ENCODE measurements at places on chromosomes 3 and 15.

DNA sequence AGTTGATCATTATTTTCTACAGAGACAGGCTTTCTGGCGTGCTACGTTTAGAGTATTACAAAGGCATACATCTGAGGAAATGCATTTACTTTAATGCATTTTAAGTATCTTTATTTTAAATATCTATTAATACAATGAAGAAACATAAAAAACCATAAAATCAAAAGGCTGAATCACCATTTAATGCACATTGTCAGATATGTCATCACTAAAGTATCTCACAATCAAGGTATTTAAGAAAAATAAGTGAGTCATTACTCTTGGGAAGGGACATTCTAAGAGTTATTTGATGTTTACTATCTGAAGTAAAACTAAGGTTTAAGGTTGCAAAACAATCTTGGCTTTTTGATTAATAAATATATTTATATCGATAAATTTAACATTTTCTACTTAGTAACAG, 102.2 kb downstream of the CTNNB1 start:
- no peak for DNase-seq

DNA sequence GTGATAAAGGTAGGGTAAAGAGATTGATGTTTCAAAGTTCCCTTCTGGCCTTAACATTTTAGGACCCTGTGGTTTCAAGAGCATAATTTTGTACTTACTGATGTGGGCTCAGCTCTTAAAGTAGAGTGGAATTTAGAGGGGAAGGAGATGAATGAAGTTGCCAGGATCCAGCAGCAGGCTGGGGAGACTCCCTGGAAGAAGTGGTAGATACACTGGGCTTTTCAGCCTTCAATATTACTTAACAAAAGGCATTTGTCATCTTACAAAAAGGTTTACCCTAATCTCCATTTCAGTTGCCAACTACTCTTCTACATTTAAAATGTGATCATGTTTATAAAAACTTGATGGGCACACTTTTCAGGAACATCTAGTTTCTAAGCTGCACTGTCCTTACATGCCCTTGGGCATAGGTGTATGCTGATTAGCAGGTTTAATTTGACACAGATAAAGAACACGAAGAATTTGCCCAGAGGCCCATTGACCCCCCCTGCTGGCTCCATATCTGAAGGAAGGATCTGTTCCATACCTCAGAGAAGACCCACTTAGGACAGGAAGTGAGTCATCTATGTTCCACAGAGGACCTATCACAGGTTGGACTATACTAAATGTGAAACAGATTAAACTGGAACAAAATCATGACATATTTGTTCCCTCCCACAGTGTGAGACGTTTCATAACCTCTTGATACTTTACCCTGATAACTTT, 93.0 kb upstream of the LPP start:
- peak; percentile 72 for DNase-seq

GRCh38 chr3:146519810-146520209, 24.6 kb downstream of the PLSCR1 start:
- no peak for DNase-seq

DNA sequence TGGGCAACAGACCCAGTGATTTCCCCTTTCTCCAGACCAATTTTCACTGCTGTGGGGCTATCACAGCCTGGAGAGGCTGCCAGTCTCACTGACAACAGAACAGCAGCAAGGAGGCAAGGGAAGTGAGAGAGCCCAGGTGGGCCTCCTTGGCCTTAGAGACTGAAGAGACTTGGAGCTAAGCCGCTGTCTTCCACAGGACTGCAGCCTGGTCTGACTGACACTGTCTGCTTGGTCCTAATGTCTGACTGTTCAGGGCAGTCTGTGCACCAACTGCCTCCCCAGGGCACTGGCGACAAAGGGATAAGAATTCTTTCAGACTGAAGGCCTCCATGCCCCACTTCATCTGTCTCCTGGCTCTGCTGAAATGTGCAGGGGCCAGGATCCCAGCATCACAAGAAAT, 11.5 kb downstream of the POMGNT2 start:
- no peak for DNase-seq

- DNase-seq = no peak
Observed at GRCh38 chr3:127037021-127037400, 54.1 kb downstream of the PLXNA1 start.

DNA sequence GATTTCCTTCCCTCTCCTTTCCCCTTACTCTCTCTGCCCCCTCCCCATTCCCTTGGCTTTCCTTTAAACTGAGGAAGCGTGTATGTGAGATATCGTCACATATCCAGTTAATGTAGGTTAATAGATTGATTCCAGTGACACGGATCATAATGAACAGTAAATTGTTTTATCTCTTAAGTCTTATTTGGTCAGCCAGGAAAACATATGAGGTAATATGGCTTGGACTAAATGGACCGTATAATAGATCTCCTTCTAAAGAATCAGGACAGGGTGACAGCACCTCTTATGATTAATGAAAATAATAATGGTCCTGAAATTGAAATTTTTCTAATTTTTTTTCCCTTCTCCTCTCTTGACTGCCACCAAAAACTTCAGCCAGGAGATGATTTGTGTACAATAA, 779.8 kb upstream of the NR2F2 start:
- DNase-seq = no peak

- no peak for DNase-seq
Observed at GRCh38 chr3:43014241-43014640, 35.1 kb downstream of the GASK1A start.

DNA sequence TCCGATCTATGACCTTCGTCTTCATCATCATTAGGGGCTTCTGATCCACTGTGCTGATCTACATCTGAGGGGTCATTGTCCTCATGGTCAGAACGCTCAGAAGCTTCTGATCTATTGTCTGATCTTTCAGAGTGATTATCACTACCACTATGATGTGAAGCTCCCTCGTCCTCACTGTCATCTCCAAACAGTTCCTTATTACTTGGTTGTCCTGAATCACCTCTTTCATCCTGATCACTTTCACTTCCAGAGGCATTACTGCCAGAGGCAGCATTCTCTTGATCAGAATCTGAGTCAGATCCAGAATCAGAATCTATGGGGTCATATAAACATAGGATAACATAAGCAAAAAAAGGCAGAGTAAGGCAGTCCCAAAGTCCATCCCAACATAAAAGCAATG, 5.4 kb downstream of the LEO1 start:
- no peak for DNase-seq

GRCh38 chr3:105866656-105867653, 1.9 kb downstream of the CBLB start:
- no peak for DNase-seq

- DNase-seq = no peak
Observed at GRCh38 chr3:127291611-127292010, 3.8 kb upstream of the PRR20G start.

GRCh38 chr3:88149101-88149508, 654 bp upstream of the C3orf38 start:
- no peak for DNase-seq

- DNase-seq = no peak
Observed at GRCh38 chr3:189467451-189467850, 163.7 kb upstream of the TP63 start.

DNA sequence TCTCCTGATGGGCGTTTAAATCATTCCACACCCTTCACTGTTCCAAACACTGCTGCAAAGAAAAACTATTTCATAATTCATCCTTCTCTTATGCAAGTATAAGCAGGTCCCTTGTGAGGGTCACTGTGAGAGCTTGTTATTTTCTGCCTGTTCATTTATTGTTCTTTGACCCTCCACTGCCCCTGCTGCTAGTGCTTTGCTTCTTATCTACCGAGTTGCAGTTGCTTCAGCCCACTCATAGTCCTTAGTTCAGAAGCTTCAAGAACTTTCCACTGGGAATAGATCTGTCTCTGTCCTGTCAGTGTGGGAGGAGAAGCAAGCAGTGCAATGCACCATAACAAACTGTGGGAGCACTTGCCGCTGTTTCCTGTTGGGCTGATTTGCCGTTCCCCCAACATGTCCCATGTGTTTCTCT, 39.8 kb downstream of the RIOX2 start:
- DNase-seq = no peak

DNA sequence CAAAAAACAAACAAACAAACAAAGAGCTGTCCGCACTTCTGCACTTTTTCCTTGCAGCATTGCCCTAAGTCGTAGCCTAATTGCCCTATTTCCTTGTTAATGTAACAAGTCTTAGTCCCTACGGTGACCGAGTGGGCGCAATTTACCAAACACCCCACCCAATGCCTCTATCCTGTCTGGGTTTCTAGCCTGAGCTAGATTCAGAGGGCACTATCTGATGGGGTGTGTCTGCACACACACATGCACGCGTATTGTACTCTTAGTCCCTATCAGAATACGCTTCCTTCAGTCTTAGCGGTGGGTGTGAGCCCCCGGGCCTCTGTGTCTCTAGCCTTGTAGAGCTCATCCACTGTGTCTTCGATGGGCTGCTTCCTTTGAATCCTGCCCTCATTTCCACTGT, 125.9 kb upstream of the DLG1 start:
- DNase-seq = no peak

GRCh38 chr3:147843331-147843730, 434.2 kb downstream of the ZIC1 start:
- DNase-seq = no peak

DNA sequence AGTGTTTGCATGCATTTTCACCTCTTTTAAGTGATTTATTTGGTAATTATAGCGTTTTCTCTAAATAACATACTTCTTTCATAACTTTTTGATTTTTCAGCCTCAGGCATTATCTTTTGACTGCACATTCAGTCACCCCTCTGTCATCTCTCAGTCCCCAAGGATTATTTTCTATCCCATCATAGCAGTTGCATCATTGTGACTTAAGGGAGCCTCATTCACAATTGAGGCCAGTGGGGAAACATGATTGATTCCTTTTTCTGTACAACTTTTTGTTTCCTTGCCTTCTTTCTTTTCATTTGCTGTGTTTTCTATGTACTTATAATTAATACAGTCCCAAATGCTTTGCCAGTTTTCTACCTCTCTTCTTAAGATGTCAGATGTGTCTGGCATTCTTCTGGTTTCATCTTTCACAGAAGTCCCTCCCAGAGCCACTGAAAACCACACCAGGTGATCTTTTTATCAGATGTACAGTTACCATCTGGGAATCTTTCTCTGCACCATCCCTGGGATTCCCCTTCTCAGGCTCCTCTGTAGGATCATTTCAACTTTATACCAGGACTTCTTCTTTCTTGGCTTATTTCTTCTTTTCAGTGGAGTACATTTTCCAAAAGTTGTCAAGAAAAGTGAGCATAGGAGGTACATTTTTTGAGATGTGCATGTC, 151.4 kb downstream of the RAP2B start:
- no peak for DNase-seq

DNA sequence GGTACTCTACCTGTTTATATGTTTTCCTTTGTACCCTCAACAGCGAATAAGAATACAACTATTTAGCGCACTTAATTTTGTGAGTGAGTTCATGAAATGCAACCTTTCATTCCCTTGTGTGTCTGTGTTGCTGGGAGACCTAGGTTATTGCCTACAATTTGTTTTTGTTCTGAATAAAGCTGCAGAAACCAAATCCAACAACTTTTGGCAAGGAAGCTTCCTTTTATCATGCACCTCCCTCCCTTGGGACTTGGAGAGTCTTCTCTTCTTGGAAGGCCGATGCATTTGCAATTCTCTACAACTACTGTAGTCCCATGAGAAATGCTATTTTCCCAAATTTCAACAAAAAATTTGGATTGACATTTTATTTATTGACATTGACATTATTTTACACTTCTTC, 1002.4 kb upstream of the CADM2 start:
- no peak for DNase-seq

DNA sequence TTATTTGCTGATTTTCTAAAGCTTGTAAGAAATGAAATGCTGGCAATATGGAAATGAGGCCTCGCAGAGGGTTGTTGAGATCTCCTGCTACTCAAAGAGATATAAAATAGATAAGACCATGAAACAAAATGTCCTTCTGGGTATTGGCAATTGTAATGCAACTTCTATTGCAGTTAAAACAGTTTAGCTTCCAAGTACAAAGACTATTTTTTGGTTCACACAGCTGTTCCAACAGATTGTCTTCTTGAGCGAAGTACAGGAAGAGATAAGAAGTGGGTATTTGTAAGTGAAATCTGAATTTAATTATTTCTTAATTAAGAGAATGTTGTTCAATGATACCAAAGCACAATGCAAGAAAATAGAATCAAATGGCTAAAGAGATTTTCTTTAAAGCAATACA, 801.5 kb upstream of the GBE1 start:
- DNase-seq = no peak

DNA sequence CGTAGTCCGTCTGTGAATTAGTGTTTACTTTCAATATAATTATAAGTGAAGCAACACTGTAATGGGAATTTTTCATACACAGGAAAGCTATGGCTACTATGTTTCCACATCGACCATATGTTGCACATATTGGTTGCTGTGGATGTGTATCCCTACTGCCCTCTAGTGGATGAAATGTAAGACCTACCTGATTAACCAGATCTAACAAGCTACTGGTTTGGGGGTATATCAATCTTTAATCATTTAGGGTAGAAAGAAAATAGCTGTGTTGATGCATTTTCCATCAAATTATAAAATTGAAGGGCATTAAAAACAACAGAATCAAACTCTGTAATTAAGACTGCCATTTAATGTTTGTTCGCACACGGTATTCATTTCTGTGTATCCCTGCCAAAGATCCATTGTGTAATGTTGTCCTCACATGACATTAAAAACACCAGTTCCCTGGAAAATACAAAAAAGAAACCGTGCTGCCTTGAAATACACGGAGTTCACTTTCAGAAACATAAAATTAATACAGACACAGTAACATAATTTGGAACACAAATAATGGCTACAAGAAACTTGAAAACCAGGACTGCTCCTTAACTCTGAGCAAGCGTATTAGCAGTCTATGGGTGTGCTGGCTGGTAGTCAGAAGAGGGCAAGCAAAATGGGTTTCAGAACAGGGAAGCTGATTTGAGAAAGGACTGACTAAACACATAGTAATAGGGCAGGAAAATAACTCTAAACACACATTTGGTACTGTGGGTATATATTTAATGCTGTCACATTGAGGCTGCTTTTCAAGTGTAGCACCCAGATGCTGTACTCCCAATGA, 125.1 kb downstream of the TIGIT start:
- DNase-seq = no peak

- peak; percentile 63 for DNase-seq
Observed at GRCh38 chr3:8970971-8971589, 7.8 kb upstream of the RAD18 start.

GRCh38 chr3:15426579-15427118, 695 bp downstream of the METTL6 start:
- no peak for DNase-seq

GRCh38 chr3:29344935-29345334, 64.1 kb downstream of the RBMS3 start:
- DNase-seq = no peak

- DNase-seq = no peak
Observed at GRCh38 chr3:182608832-182609231, 184.5 kb upstream of the ATP11B start.

DNA sequence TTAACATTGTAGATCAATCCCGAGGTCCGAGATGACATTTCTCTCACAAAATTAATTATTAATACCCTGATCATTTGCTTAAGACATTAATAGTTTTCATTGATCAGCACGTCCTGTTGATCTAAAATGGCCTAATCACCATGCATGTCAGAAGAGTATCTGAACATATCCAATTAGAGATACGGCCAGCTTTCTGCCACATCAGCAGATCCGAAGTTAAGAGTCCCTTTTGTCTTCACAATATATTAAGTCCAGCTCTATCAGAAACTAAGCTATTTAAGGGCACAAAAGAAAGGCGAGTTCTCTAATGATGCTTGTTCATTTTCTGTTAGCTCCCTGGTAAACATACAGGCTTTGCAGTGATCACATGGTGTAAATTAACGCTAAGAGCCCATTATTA, 470.3 kb downstream of the CNTN4 start:
- no peak for DNase-seq

- no peak for DNase-seq
Observed at GRCh38 chr15:78389322-78389721, 48.7 kb upstream of the IREB2 start.

All from stimulated activated effector memory CD8-positive, alpha-beta T cell treated with anti-CD3 and anti-CD28 coated beads, Interleukin-12 subunit alpha, Interleukin-12 subunit beta, amount 100 ng/mL, for 72 hours (primary cell).